ENCODE measurements at places on chromosomes 2 and 18.

DNA sequence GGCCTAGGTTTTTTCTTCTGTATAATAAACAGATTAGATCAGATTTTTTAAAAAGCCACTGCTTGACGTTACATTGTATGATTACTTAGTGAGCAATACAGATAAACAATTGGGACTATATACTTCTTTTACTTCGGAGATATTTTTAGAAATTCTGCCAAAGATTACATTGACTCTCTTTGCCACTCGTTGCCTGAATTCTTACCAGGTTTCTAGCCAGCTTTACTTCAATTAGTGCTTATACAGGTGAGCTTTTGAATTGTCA, 156.6 kb downstream of the HAUS1 start:
- DNase-seq, result no peak

GRCh38 chr2:2769481-2770431, 438.7 kb upstream of the MYT1L start:
- no peak for DNase-seq

GRCh38 chr18:8856212-8856611, 150.9 kb downstream of the MTCL1 start:
- DNase-seq, result no peak

DNA sequence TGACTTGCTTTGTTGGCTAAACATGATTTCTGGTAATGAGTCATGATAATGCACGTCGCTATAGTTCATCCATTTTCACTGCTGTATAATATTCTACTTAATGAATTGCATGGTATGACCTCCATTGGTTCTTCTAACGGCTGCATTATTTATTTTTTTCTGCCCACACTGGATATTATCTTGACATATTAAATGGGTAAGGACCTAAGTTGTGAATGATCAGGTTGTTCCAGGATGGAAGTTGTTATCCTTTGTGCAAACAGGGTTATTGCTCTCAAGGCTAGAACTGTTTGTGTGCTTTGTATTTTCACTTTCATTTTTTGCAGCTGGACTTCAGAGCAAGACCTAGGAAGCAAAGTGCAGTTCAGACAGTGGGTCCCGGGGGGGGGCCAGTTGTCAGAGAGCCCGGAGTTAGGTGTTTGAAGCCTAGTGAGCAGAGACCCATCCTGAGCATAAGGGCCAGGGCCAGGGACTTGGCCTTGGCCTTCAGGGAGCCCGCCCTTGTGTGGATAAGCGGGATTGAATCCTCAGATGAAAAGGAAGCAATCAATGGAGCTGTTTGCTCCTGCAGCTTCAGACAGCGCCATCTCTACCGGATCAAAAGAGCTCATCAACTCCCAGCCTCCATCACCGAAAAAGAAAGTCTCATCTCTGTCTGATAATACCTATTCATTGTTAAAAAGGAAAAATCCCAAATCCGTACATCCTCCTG, 48.2 kb downstream of the AGAP1 start:
- DNase-seq, result no peak

- DNase-seq, result no peak
Measured at GRCh38 chr2:158953454-158953853, 15.0 kb upstream of the TANC1 start.
